Brain microvascular endothelial cell (primary cell): ENCODE measurements at places on chromosomes 7 and 10.

GRCh38 chr10:71143170-71143569 is 69.2 kb upstream of the UNC5B start:
- no peak for DNase-seq

- DNase-seq: peak; percentile 52
These were observed 187.9 kb downstream of the PLXDC2 start for GRCh38 chr10:20004087-20004523.

DNA sequence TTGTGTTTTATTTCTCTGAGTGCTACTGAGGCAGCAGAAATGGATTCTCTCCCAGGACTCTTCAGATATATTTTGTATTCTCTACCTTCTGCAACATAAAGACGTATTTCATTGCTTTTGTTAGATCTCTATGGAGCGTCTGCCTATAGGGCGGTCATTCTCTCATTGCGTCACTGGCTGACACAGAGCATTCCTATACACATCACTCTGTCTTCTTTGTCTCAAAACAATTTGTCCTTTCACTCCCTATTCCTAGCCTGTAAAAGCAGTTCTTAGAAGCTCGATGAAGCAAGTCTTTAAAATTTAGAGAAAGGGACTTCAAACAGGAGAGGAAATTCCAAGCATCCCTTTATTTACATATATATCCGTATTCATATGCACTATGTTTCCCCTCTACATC is 120.6 kb downstream of the CPED1 start:
- DNase-seq: no peak

DNA sequence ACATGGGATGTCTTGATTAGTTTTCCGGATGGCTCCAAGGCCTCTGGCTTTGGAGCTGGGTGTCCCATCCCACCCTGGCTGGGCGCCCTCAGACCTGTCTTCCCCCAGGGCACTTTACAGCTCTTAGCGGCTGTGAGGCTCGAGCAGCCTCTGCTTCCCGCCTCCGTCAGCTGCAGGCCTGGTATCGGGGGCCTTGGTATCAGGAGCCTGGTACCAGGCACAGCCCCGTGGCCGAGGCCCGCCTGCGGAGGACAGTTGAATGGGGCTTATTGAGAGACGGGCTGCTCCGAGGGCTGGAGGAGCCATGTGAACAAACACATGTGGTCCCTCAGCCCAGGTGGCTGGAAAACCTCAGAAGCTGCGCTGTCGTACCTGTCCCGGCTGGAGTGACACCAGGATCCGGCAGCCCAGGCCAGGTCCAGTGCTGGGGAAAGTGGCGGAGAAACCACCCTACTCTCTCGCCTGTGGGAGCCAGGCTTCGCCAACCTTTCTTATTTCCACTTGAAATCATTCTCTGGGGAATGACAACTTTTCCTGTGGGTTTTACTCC is 23.9 kb upstream of the AP5Z1 start:
- DNase-seq: no peak
